ENCODE measurements at places on chromosomes 7 and 10. TPM values are rescaled to one million over a fixed set of nuclear protein-coding genes. Genes with fewer than 3 reads are reported as not detected.

GRCh38 chr10:49081547-49082275, 33.6 kb downstream of the VSTM4 start:
- no peak overlapping the region for H3K27ac ChIP-seq
- no peak overlapping the region for H3K4me3 ChIP-seq
- H3K4me1 ChIP-seq, result peaks cover 16% of the 10 kb centered on the region
- peaks cover 4% of the 10 kb centered on the region for H3K27me3 ChIP-seq
- DNase-seq, result no peak
- H3K36me3 ChIP-seq, result no peaks in the 10 kb centered on the region

The CYP2C19 gene
- total RNA-seq, result not detected

DNA sequence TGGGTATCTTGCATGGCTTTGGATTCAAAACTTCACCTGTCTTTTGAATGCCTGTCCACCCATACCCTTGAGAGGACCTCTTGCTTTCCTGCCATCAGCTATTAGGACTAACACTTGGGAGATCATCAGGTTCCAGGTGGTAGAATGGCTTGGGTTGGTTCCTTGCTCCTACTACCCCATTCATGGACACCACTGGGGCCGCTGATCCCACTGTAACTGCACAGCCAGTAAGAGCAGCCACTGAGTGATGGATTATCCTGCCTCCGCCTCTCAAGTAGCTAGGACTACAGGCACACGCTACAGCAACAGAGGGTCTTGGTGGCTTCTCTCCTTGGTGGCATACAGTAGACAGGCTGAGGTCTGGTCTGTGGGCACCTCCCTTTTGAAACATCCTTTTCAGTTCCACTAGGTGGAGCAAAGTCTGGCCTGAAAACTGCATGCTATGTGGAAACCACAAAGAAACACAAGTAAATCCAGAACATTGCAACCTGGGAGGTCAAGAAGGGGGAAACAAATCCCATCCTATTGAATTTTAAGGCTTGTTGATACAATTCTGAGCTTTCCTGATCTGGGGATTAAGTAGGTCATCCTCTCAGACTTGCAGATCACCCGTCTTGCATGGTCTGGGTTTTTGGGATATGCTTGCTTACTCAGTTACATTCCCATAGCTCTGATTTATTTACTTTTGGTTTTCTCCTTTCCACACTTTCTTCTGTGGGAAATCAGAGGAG, 9.4 kb downstream of the WBP1L start:
- peaks cover 13% of the 10 kb centered on the region for H3K36me3 ChIP-seq
- no peak overlapping the region for H3K27ac ChIP-seq
- no peak overlapping the region for H3K4me3 ChIP-seq
- peak; percentile 42 for DNase-seq

GRCh38 chr10:23780331-23780730, 341.5 kb downstream of the OTUD1 start:
- H3K4me3 ChIP-seq, result no peak overlapping the region
- no peaks in the 10 kb centered on the region for H3K36me3 ChIP-seq
- no peak for DNase-seq
- no peak overlapping the region for H3K27ac ChIP-seq

Data from activated CD4-positive, alpha-beta T cell treated with anti-CD3 and anti-CD28 coated beads, Interleukin-2, amount 10 ng/mL, durations not matched to agents 7 days and 5 days (primary cell).